ENCODE measurements at places on chromosomes 5 and 9.

DNA sequence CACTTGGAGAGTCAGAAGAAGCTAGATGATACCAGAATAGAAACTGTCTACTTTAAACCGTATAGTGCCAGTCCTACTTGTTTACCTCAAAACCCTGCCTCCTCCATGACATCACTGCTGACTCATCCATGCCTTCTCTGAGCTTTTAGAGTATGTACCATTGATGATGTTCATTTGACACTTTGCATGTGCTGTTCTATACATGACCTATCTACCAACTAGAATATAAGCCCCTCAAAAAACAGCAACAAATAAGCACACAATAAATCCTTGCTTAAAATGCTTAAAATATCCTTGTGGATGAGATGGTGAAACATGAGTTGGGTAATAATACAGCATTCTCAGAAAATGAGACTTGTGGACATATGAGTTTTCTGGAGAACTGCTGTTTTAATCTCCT is 2.6 kb downstream of the CTNNAL1 start:
- DNase-seq = no peak

GRCh38 chr9:114248299-114248707 is 74.6 kb upstream of the ORM1 start:
- no peak for DNase-seq

DNA sequence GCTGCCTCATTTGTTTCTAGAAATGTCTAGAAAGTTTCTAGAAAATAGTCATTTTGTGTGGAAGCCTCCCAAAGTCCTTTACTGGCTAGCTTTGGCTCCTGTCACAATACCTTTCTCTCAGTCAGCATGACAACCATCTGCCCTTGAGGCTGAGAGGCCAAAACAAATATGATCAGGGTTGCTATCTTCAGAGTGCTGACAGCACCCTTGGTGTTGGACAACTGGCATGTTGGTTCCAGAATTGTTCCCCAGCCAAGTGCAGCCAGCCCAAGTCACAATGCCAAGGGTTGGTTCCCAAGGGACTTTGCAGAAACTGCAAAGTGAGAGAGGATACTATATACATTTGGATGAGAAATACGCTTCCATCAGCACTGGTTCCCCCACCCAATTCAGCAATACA is 140.9 kb upstream of the GAS1 start:
- DNase-seq = no peak

GRCh38 chr5:76303921-76304320 is 99.2 kb upstream of the IQGAP2 start:
- no peak for DNase-seq

- DNase-seq = no peak
Measured at GRCh38 chr5:107290780-107291398, 379.8 kb downstream of the EFNA5 start.

DNA sequence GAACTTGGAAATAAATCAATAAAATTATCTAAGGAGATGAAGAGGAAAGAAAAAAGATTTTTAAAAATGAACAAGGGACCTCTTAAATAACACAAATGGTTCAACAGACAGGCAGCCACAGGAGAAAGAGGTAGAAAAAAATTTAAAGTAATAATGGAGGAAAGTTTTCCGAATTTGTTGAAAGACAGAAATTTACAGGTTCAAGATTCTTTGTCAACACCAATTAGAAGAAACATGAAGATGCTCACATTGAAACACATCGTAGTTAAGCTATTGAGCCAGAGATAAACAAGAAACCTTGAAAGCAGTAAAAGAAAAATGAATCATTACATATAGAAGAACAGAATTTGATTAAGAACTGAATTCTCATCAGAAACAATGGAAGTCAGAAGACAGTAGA is 68.7 kb upstream of the OSMR start:
- DNase-seq = no peak
